ENCODE measurements at places on chromosomes 16 and 17. TPM values are rescaled to one million over a fixed set of nuclear protein-coding genes. Genes with fewer than 3 reads are reported as not detected.

- no peaks in the 10 kb centered on the region for H3K27me3 ChIP-seq
- H3K4me3 ChIP-seq: no peak overlapping the region
- DNase-seq: no peak
- no peak overlapping the region for H3K27ac ChIP-seq
- no peaks in the 10 kb centered on the region for H3K4me1 ChIP-seq
- H3K36me3 ChIP-seq: no peaks in the 10 kb centered on the region
Observed at GRCh38 chr16:57834936-57835335, 32.6 kb upstream of the KIFC3 start.

DNA sequence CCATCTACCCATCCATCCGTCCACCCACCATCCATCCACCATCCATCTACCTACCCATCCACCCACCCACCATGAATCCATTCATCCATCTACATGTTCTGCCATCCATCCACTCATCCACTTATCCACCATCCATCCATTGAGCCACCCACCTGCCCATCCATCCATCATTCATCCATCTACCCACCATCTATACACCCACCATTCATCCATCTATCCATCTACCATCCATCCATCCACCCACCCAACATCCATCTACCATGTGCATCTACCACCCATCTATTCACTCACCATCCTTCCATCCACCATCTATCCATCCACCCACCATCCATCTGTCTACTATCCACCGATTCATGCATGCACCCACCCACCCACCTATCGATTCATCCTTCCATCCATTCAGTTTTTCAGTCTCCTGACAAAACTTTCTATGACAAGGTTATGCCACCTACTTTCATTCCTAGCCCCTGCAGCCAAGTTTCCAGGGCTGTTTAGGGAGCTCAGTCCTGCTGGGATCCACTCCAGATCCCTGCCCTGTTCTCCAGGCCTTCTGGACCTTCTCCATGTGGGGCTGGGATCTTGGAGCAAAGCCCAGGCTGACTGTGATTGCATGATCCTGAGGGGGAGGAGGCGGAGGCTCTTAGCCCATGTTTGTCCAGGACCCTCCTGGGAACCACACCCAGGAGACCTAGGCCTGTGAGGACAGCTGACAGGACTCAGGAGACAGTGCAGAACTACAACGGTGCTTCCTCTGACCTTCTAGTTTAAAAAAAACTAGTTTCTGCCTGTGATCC lies 27.4 kb downstream of the BCO1 start:
- H3K27ac ChIP-seq: peak overlapping the region; percentile 83
- H3K36me3 ChIP-seq: no peaks in the 10 kb centered on the region
- H3K4me1 ChIP-seq: no peaks in the 10 kb centered on the region
- peak; percentile 87 for DNase-seq

The NACA2 gene
- total RNA-seq: 0.32 TPM

DNA sequence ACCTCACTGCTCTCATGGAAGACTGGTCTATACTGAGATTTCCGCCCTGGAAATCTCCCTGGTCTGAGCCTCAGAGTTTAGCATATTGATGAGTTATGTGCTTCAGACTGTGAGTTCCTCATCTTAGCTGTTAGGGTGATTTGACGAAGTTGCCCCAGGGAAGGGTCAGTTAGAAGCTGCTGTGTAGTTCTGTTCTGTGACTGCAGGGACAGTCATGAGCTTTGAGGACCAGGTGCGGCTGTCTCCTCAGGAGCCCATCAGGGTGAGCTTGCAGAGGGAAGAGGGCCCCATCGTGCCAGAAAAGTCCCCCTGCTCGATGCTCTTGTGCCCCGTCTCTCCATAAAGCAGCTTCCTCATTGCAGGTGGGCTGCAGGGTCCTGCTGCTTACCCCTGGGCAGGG lies 28.3 kb upstream of the IL17C start:
- H3K36me3 ChIP-seq: peaks cover 18% of the 10 kb centered on the region
- H3K27ac ChIP-seq: no peak overlapping the region
- no peaks in the 10 kb centered on the region for H3K27me3 ChIP-seq
- no peaks in the 10 kb centered on the region for H3K4me1 ChIP-seq
- no peak for DNase-seq

DNA sequence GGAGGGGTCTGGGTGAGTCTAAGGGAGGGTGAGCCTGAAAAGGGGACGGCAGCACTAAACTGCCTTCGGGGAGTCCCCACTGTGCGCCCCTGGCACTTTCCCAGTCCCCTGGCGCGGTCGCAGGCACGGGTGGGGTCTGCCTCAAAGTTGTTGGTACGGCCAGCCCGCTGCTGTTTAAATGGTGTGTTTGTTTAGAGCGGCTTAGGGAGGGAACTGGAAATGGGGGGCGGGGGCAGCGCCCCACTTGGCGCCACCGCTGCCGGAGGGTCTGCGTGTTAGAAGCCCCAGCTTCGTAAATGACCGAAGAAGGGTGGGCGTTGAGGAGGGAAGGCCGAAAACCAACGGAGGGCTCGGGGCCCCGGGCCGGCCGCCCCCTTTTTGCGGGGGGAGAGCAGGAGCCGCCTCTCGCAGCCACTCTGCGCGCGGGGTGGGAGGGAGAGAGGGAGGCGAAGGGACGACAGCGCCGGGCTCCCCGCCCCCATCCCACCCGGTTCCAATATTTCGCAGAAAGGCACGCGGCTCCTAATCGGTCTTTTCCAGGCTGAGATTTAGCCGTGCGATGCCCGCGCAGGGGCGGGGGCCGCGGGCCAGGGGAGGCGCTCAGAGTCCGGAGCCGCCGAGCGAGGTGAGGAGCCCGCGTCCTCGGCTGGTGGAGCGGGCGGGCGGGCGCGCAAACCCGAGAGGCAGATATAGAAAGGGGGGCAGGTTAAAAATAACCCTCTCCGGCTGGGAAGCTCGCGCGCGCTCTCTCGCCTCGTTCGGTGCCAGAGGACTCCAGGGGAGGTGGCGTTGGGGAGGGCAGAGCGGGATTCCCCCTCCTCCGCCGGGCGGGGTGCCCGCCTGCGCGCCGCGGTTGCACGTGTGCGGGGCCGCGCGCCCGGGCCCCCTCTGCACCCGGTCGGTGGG lies 54.9 kb downstream of the SREBF1 start:
- peak; percentile 70 for DNase-seq
- H3K27me3 ChIP-seq: peaks cover 5% of the 10 kb centered on the region
- peak overlapping the region; percentile 47 for H3K4me3 ChIP-seq
- peaks cover 20% of the 10 kb centered on the region for H3K4me1 ChIP-seq
- no peaks in the 10 kb centered on the region for H3K36me3 ChIP-seq
- peak overlapping the region; percentile 44 for H3K27ac ChIP-seq

DNA sequence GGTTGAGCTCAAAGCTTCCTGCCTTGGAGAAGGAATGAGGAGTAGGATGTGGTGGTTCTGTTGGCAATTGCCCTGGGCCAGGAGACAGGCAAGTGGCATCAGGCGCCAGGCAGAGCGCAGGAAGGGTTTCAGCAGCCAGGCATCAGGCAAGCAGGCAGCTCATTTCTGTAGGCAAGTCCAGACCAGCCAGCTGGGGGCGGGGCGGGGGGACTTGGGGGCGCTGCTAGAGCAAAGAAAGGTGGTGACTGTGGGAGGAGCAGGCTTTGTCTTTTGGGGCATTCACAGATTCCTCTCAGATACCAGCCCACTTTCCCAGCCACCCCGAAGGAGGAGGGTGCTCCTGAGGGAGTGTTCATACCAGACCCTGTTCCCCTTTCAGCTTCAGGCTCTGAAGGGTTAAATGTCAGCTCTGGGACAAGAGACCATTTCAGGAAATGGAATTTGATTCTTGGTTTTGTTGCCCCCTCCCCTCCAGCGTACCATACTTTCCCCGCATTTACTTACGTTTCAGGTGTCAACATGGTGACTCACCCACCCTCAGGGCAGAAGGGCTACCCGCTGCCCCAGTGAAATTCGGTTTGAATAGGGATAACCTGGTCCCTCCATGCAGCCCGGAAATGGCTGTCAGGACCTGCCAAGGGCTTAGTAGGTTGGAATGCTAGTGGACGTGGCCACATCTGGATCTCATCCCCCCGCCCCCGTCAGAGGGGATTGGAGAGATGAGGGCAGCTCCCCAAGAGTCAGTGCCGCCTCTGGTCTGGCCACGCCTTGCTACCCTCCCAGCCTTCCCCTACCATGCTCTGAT lies 13.2 kb downstream of the NGFR start:
- H3K4me1 ChIP-seq: no peaks in the 10 kb centered on the region
- no peak overlapping the region for H3K4me3 ChIP-seq
- peaks cover 2% of the 10 kb centered on the region for H3K27me3 ChIP-seq
- H3K27ac ChIP-seq: no peak overlapping the region

The KRTAP3-2 gene
- total RNA-seq: not detected

DNA sequence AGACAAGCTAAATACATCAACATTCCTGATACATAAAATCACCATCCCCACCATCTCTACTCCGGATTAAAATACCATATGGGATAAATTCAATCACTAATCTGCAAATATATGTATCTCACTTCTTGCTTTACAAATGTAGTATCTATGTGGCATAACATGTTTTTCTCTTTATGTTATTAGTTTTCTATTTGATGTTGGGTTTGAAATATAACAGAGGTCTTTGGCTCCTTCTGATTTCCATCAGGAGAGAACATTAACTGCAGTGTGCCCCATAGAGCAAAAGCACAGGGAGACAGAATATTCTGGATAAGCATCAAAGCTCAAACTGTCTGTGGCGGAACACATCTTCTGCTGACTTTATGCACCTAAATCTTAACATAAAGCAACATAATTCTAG lies 547.2 kb upstream of the CDH8 start:
- H3K36me3 ChIP-seq: no peaks in the 10 kb centered on the region
- no peak overlapping the region for H3K27ac ChIP-seq
- H3K27me3 ChIP-seq: no peaks in the 10 kb centered on the region
- no peak overlapping the region for H3K4me3 ChIP-seq

DNA sequence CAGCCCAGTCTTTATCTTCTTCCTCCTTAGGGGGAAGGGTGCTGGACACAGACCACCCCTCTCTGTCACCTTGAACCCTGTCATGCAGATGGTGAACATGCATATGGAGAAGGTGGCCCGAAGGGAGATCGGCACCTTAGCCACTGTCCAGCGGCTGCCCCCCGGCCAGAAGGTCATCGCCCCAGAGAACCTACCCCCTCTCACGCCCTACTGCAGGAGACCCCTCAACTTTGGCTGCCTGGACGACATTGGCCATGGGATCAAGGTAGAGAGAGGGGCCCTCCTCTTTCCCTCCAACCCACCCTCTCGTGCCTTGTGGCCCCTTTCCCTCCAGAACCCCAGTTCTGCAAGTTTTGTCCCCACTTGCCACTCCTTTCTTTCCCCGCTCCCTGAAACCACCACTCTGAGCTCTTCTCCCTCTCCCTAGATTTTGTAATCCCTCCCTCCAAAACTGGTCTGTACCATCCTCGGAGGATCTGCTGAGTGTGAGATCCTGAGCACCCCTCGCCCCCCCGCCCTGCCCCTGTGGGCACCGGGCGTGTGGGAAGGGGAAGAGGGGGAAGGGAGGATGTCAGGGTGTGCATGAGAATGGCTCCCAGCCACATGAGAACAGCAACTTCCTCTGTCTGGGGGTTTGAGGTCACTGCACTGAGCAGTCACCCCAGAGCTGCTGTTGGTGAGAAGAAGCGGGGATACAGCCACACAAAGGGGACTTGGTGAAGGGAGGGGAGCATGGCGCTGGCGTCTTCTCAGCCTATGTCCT lies 7.3 kb downstream of the ABI3 start:
- H3K4me1 ChIP-seq: no peaks in the 10 kb centered on the region
- DNase-seq: peak; percentile 52
- H3K27ac ChIP-seq: peak overlapping the region; percentile 70
- H3K4me3 ChIP-seq: no peak overlapping the region
- H3K36me3 ChIP-seq: no peaks in the 10 kb centered on the region

The KLHL11 gene
- 10.0 TPM for total RNA-seq

GRCh38 chr16:58428621-58429542 lies 36.6 kb downstream of the GINS3 start:
- H3K4me1 ChIP-seq: no peaks in the 10 kb centered on the region
- no peak for DNase-seq
- H3K4me3 ChIP-seq: no peak overlapping the region

GRCh38 chr16:17116595-17117322 lies 354.0 kb downstream of the XYLT1 start:
- DNase-seq: no peak
- H3K36me3 ChIP-seq: no peaks in the 10 kb centered on the region
- H3K4me1 ChIP-seq: no peaks in the 10 kb centered on the region
- no peak overlapping the region for H3K4me3 ChIP-seq

- H3K4me1 ChIP-seq: no peaks in the 10 kb centered on the region
- peak overlapping the region; percentile 53 for H3K27ac ChIP-seq
- no peaks in the 10 kb centered on the region for H3K27me3 ChIP-seq
- H3K36me3 ChIP-seq: no peaks in the 10 kb centered on the region
Observed at GRCh38 chr17:80959330-80960036, 32.2 kb upstream of the CHMP6 start.

DNA sequence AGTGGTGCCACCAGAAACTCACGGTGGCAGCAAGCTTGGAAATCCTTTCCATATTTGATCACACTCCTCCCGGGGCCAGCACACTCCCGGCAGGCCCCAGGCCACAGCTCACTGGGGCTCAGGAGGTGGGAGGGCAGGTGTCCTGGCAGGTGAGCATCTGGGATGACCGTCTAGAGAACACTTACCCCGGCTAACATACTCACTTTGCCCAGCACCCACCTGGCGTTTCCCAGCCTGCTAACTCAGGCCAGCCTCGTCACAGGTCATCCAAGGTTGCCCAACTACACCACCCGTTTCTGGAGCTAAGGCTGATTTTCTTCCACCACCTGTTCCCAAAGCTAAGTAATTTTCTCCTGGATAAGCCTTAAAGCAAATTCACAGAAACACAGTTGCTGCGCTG lies 24.9 kb downstream of the FBXO31 start:
- peaks cover 5% of the 10 kb centered on the region for H3K36me3 ChIP-seq
- DNase-seq: no peak
- H3K4me1 ChIP-seq: no peaks in the 10 kb centered on the region
- no peaks in the 10 kb centered on the region for H3K27me3 ChIP-seq

The KRTAP4-11 gene
- total RNA-seq: not detected

- peaks cover 21% of the 10 kb centered on the region for H3K4me1 ChIP-seq
- peak overlapping the region; percentile 55 for H3K4me3 ChIP-seq
- peak overlapping the region; percentile 93 for H3K27ac ChIP-seq
- DNase-seq: no peak
- H3K27me3 ChIP-seq: no peaks in the 10 kb centered on the region
Observed at GRCh38 chr17:8150194-8151119, 1.7 kb downstream of the PER1 start.

DNA sequence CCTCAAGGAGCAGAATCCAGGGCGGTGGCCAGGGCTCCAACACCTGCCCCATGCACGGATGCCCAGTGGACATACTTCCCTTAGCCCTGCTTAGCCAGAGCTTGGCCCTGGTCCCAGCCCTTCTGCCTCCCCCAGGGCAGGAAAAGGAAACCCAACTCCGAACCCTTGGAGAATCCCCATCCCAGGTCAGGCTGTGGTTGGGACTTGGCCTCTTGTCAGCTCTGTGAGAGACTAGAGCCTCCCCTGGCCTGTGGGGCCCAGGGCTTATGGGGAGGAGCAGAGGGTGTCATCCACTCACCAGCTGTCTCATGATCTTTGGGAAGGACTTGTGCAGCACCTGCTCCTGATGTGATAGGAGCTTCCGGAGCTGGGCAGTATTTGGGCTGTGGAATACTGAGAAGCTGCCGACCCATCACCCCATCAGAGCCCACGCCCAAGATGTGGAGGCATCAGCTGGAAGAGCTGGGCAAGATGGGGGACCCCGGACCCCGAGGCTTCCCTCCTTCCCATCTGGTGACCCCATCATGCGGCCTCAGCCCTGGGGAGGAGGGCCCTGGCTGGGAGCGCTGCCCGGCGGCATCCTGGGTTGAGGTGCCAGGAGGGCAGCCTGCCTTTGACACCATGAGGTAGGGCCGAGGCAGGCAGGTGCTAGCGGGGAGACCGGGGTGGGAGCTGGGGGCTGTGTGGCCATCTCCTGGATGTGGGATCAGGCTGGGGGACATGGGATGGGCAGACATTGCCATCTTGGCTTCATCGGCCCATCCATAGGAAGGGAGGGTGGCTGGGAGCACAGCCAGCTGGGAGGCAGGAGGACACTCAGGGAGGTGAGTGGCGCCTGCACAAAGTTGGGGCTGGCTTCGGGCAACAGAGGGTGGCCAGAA lies 45.1 kb downstream of the TNFRSF13B start:
- H3K4me3 ChIP-seq: no peak overlapping the region
- H3K4me1 ChIP-seq: no peaks in the 10 kb centered on the region
- H3K27ac ChIP-seq: no peak overlapping the region
- no peak for DNase-seq
- H3K27me3 ChIP-seq: no peaks in the 10 kb centered on the region
